ENCODE measurements at places on chromosomes 7 and 10.
A peak's percentile ranks its signal among the peaks of the same experiment; 100 is the strongest.

DNA sequence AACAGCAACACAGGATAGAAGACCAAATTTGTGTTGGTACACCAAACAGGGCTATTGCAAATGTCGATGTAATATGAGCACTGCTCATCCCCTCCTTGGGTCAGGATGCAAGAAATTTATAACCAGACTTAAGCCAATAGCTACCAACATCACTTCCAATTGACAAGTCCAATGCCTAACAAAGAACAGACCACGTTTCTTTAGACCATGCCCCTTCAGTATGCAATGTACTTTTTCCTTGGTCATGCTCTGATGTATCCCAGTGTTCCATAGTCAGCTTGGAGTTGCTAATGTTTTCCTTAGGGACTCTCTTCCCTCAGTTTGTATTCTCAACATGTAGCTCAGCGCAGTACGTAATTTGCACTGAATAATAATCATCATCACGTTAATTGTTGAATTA is 7.8 kb downstream of the CACNA2D1 start:
- DNase-seq, result no peak

- peak; percentile 72 for DNase-seq
These were observed 84.6 kb upstream of the NAMPT start for GRCh38 chr7:106369352-106369751.

DNA sequence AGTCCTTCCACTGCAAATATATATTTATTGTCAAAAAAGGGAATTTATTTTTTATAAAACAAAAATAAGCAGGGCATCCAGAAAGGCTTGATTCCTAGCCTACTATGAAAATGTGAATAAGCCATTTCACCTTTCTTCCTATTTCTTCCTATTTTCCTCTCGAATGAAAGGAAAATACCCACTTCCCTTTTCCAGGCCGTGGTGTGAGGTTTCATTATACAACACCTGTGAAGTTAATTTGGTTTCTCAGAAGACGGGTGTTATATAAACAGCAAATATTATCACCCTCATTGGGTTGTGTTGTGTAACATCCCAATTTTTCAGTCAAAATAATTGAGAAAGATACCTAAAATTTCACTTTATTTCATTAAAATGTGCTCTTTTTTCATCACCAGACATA is 214.3 kb downstream of the DGKB start:
- no peak for DNase-seq

DNA sequence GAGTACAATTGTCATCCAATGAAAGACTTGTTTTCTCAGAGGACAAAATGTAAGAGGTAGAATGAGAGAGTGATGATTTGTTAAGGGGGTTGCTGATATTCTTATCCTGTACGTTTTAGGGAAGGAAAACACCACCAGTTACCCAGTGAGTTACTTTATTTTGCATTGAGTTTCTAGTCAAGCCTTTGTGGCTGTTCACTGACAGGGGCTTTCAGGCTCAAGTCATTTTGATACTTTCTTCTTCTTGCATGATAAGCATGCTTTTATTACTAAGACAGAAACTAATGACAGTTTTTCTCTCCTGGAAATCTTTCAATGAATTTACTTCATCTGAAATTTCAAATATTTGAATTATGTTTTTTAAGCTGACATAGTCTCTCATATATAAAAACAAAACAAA is 710.2 kb upstream of the POM121L12 start:
- no peak for DNase-seq

GRCh38 chr7:68613405-68613804 is 984.9 kb upstream of the AUTS2 start:
- no peak for DNase-seq

DNA sequence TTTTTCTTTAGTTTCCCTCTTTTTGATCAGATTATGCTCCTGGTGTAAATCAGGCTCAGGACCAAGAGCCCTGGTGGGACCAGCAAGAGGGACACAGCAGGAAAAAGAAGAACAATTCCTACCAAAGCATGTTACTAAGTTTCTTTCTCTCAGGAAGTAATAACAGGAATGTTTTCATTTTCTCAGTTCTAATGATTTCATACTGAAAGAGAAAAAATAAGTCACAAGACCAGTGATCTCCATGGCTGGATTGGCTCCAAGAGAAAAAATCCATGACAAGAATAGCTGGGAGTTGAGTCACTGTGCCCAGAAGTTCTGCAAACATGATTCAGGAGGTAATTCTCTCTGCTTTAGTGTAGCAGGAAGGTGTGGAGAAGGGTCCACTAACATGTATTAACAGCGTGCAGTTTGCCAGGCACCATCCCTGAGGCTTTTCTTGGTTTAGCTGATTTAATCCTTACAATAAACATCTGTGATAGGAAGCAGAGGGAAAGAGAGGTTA is 23.8 kb upstream of the IFIT2 start:
- peak; percentile 96 for DNase-seq

DNA sequence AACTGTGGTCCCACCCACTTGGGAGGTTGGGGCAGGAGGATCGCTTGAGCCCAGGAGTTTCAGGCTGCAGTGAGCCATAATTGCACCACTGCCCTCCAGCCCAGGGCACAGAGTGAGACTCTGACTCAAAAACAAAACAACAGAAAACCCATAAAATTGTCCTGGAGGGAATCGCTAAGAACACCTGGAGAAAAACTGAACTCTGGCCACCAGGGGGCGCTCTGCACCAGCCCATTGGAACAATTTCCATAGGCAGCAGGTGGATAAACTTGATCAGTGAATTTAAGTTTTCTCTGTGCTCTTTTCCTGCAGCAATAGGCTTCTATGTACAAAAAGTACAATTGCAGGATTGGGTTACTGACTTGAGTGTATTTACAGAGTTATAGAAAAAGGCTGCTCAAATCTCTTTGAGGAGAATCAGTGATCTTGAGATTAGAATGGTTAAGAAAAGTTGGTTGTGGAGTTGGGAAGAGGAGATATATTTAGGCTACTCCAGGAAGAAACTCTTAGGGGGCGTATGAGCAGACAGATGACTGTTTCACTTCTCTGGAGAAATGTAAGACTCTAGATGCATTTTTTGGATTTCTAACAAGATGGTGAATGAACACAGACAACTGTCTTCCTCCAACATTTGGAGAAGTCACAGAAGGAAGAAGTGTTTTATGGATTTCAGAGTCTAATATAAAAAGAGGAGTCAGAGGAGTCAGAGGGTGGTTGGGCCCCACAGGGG is 274.9 kb upstream of the GALNT17 start:
- DNase-seq, result peak; percentile 63

- DNase-seq, result no peak
These were observed 11.1 kb downstream of the STK17A start for GRCh38 chr7:43594020-43594419.

DNA sequence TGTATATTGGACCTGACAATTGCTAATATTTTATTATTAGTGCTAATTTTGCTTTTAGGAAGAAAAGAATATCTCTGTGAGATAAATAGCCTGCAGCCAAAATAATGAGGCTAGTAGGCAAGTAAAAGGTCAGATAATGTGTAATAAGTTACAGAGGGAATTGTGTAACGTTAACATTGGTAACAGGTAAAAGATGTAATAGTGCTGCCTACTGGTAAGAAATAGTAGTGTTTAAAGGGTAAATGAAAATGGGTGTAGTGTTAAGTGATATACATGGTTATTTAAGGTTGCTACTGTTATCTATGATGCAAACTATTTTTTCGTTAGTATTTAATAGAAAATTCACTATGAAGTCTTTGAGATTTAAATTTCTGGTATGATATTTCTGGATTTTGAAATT is 9.2 kb upstream of the FOXP2 start:
- DNase-seq, result peak; percentile 9

DNA sequence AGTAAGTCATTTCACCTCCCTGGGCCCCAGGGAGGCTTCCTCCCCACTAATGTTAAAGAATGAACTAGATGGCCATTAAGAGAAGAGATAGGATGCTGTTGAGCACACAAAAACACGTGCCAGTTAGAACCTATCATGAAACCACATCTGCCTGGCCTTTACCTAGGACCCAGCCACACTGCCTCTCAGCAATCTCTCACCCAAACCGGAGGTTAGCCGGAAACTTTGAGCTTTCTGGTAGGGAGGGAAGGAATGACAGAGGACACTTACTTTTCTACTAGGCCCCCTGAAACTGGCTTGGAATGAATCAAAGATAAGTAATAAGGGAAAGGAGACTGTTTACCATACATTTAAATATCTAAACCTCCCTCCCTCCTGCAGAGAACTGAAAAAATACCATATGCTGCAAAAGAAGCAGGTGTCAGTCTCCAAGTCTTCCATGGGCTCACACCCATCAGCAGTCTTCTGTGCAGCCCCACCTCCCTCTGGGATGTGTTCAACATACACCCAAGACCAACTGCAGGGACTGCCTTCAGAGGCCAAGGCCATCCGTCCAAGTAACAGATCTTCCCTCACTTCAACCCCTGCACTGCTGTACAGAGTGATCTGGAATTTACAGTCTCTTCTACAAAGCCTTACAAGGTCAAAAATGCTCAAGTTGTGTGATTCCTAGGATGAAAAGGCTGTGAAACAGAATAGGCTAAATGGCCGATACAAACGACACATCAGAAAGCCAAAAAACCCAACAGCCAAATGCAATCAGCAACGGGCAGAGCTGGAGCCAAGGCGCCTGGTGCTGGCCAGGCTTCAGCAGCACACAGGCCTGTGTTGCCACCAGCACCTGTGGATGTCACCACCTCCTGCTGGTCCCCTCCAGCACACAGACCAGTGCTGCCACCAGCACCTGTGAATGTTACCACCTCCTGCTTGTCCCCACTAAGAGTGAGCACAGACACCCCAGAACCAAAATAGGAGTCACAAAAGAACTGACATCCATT is 42.4 kb downstream of the SORBS1 start:
- DNase-seq, result no peak

GRCh38 chr7:101896316-101896715 is 78.9 kb downstream of the CUX1 start:
- DNase-seq, result no peak

DNA sequence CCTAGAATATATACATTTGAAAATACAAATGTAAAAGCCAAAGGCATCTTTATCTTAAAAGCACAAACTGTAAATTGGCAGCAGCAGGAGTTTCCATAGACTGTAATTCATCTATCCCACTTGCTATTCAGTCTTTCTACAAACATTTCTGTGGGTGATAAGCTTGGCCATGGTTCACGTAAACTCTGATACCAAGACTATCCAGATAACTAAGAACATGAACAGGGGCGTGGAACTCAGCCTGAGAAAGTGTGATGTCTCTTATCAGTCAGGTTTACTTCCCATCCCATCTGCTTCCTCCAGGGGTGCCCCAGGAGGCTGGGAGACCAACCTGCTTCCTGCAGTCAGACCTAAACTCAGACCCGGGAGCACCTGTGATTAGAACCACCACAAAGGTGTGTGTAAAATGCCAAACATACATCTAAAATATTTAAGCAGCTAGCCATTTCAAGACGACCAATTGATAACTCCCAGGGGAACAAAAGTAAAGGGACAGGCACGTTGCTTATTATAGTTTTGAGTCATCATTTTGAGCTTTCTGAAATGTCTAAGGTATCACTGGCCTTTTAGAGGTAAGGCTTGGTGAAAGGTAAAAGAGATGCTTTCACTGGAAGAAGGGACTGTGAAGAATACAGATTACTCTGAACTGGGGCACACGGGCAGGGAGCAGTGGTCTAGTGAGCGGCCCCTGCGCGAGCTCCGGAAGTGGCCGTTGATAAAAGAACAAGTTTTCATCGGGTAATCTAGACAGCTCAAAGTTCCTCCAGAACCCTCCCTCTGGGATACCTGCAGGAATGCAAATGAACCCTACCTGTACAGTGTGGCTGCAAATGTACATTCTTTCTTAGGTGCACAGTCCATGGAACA is 51.5 kb downstream of the RSU1 start:
- DNase-seq, result no peak

DNA sequence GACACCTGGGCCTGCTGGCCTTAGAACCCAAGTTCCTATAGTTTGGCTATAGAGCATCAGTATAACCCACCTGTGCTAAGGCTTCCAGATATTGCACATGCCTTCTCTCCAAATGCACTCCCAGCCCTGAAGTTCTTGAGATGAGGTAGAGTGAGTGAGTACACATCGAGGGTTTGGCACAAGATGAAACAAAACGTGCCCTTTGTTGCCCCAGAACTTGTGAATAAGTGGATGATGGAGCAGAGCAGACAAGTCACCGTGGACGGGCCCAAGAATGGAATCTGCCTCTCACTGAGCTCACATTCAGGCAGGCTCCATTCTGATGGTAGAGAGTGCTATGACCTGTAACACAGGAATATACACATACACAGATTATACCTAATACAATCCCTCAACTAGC is 73.0 kb upstream of the STK17A start:
- no peak for DNase-seq

GRCh38 chr7:155962191-155962967 is 150.1 kb upstream of the SHH start:
- peak; percentile 96 for DNase-seq
